ENCODE measurements at places on chromosomes 2 and 18.

GRCh38 chr2:15905267-15905645 lies 35.1 kb upstream of the MYCN start:
- no peak for DNase-seq

- no peak for DNase-seq
Measured at GRCh38 chr18:25875551-25876240, 214.7 kb downstream of the SS18 start.

GRCh38 chr2:218398437-218399390 lies 954 bp upstream of the CTDSP1 start:
- no peak for DNase-seq

DNA sequence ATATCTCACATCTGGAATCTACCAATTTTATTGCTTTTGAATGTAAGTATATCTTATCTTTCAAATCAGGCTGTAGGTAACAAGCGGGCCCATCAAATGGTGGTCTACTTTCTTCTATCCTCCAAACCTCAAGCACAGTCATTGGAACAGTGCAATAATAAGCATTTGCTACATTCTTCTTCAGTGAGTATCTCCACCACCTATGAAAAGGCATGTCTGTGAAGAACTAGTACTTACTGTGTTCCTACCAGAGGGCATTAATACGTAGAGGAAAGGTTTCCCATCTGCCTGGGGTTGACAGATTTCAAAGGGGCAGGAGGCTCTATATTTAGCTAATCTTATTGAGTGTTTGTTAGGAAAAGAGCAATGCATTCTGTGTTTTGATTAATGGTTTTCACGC lies 411.1 kb downstream of the NCKAP5 start:
- no peak for DNase-seq

- no peak for DNase-seq
Measured at GRCh38 chr18:62664414-62664813, 50.9 kb upstream of the PHLPP1 start.

DNA sequence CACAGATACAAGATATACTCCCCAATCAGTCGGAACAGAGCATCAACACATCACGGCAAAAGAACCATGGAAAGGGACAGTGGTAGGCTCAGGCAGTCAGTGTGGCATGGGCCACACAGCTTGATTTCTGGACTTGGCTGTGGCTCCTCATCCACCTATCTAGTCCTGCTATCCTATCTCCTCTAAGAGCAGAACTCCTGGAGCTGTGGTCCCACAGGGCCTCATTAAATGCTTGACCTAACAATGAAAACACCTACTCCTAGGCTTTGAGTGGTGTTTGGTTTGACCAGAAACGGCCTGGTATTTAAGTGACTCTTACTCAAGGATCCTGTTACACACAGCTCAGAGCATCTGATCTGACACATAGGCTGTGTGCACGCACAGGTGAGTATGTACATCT lies 33.6 kb upstream of the SMAD2 start:
- DNase-seq: peak; percentile 26

GRCh38 chr2:173982918-173983317 lies 17.7 kb upstream of the SP3 start:
- DNase-seq: no peak

DNA sequence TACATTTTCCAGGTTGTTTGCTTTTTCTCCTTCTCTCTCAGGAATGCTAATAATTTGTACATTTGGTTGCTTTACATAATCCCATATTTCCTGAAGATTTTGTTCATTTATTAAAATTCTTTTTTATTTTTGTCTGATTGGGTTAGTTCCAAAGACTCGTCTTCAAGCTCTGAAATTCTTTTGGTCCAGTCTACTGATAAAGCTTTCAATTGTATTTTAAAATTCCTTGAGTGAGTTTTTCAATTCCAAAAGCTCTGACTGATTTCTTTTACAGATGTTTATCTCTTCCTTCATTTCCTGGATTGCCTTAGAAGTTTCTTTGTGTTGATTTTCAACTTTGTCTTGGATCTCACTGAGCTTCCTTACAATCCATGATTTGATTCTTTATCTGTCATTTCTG lies 50.0 kb downstream of the MBOAT2 start:
- DNase-seq: no peak

DNA sequence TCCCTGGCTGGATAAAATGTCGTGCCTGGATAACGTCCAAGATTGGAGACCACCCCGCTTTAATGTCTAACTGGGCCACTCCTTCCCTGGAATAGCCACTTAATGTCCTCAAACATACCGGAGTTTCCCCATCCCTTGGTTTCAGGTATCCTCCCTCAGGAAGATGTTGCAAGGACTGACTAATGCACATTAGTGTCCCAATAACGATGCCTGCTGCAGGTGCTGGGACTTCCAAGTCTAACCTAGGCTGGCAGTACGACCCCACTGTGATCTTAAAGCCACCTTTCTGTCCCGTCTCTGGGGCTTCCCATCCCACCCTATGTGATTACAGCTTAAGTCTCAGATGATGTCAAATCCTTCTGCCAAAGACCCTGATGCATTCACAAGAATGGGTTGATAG lies 1.1 kb upstream of the ATP6V1C2 start:
- no peak for DNase-seq

GRCh38 chr2:158501301-158501700 lies 44.5 kb downstream of the PKP4 start:
- no peak for DNase-seq

GRCh38 chr2:43049836-43050801 lies 176.3 kb downstream of the ZFP36L2 start:
- DNase-seq: no peak

GRCh38 chr2:71603311-71603811 lies 150.0 kb downstream of the DYSF start:
- DNase-seq: no peak

- DNase-seq: no peak
Measured at GRCh38 chr2:230408244-230408842, 7.7 kb upstream of the SP100 start.

- no peak for DNase-seq
Measured at GRCh38 chr2:163610817-163611556, 124.8 kb downstream of the FIGN start.

GRCh38 chr18:55605733-55606338 lies 17.8 kb upstream of the TCF4 start:
- DNase-seq: no peak

GRCh38 chr2:223711596-223712326 lies 109.6 kb upstream of the SCG2 start:
- DNase-seq: no peak

- DNase-seq: no peak
Measured at GRCh38 chr2:176133389-176133788, 3.9 kb downstream of the HOXD8 start.

DNA sequence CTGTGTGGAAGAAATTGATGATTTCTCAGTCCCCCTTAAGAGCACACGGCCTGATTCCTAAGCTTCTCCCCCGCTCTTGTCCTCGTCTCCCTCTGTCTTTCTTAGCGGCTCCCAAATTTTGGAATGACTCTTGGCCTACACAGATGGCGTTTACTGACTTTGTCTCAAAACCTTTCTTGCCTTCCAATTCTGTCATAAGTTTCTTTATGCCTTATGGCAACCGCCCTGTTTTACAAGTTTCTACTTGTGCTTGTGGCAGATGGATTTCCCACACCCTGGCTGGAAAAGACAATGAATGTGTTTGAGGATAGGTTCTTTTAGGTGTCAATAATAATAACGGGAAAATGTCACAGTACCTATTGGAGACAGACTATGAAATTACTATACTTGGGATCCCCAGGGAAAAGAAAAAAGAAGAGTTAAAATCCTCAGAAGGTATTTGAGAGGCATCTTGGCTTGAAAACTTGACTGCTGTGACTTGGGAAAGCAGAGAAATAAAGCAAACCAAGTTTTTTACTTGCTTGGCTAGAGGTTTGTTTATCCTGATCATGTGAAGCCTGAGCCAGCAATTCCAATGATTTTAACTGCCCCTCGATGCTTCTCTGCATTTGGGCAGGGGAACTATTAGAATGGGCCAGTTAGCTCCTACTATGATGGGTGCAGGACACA lies 276.4 kb downstream of the HRH4 start:
- no peak for DNase-seq

- DNase-seq: no peak
Measured at GRCh38 chr18:22167471-22168241, 1.7 kb upstream of the GATA6 start.

DNA sequence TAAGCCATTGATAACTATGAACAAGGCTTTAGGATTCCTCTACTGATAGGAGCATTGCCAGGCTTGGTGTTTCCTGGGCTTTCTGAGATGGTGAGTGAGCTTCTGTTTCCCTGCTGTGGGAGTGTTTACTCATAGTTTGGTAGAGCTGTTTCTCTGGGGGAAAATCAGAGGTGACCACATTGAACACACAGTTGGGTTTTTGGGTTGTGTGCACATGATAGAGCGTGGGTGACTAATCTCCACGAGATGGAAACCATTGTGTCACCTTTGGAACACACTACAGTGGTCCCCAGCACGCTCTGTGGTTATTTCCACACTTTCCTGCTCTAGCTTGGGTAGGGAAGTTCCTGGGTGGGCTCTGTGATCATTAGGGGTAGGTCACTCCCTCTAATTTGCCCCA lies 5.4 kb downstream of the IL1R1 start:
- no peak for DNase-seq

GRCh38 chr18:23131693-23132319 lies 3.5 kb upstream of the CABLES1 start:
- DNase-seq: no peak

DNA sequence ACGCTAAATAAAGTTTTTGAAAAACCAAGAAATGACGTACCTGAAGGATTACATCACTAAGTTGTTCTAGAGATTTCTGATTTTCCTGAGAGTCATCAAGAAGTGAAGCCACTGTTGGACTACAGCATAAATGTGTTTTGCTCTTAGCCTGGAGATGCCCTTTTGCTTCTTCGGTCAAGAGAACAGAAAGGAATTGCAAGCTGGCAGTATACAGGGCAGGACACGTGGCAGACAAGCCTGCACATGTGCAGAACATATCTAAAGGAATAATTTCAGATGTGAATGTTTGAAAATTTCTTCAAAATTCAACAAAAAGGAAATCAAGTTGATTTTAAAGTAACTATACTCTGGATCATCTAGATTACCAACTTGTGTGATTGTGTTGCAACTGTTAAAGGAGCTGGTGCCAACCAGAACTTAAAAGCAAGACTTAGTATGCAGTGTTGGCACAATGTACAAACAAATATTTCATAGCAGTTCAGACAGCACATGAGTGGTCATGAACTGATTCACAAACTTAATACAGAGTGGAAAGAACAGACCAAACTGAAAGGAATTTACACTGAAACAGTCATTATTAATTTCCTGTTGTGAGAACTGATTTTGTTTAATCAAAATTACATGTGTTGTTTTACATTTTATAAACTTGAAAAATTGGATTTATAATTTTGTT lies 100.4 kb upstream of the CD226 start:
- no peak for DNase-seq

GRCh38 chr2:173754165-173754564 lies 211.0 kb downstream of the SP3 start:
- DNase-seq: no peak

DNA sequence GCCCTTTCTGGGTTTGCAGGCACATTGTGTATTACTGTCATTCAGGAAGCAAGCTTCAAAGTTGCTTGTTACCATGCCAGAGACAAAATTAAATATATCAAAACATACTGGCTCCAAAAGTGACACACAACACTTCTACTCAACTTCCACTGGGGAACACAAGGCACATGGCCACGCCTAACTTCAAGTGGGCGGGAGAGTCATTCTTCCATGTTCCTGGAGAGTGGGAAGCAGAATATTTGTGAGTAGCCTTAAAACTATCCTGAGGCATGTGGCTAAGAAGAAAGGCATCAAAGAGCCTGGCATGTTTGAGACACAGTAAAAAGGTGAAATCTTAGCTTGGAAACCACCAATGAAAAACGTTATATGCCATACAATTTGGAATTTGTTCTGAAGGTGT lies 90.5 kb upstream of the TACR1 start:
- no peak for DNase-seq

DNA sequence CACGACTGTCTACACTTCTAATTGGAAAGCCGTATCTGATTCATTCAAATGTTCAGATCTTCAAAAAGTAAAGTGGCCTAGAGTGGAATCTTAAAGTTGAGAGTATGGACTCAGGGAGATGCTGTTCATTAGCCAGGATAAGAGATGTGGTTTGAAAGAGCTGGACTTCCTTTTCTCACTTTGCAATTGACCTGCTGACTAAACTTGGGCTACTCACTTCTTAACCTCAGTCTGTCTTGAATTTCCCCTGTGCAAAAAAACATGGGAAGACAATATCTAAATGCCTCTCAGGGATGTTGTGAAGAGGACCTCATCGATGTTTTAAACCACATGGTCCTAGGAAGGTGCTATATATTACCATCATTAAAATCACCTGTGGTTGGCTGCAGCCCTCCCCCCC lies 64.1 kb downstream of the BCL2 start:
- no peak for DNase-seq

GRCh38 chr2:170739048-170739447 lies 23.9 kb downstream of the SP5 start:
- DNase-seq: no peak

GRCh38 chr2:181169503-181169902 lies 189.1 kb downstream of the UBE2E3 start:
- no peak for DNase-seq

DNA sequence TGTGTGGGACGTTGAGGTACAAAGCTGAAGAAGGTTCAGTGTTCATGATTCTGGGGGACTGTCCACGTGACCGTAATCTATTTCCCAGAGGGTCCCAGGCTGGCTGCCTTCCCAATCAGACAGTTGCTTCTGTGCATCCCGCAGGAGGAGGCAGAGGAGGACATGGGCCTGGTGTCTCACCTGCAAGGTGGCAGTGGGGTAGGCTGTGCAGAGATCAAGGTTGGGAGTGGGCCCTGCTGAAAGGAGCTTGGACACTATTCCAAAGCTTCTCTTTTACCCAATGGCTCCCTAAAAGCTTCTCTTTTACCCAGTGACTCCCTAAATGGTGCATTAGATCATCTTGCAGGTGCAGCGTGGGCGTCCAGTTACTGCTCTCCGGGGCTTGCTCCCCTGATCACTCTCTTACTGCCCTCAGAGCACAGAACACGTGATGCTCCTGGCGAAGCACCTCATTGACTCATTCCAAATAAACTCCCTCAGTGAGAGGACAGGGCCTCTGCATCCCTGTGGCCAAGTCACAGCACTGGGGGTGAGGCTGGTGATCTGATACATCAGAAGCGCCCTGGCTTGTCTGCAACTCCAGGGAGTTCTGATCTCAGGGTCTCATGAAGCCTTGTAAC lies 41.5 kb downstream of the RNF144A start:
- no peak for DNase-seq
